Adrenal gland (tissue), 19 donors: ENCODE measurements at places on chromosomes 5 and 9. TPM values are rescaled to one million over a fixed set of nuclear protein-coding genes. Genes with fewer than 3 reads are reported as not detected.

DNA sequence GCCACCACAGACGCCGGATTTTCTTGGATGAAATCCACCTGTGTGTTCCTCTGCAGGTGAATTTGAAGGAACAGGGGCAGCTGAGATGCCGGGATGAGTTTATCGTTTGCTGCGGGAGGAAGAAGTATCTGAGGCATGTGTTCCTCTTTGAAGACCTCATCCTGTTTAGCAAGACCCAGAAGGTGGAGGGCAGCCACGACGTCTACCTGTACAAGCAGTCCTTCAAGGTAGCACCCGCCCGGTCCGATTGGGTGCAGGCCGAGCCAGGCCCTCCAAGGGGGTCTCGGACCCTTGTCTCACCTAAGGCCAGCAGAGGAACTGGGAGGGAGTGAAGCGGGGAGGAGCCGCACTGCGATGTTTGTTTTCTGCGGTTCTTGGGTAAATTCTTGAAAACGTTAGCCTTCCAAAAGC, 18.4 kb upstream of the LRRC14B start:
- DNase-seq, result peak; percentile 4

DNA sequence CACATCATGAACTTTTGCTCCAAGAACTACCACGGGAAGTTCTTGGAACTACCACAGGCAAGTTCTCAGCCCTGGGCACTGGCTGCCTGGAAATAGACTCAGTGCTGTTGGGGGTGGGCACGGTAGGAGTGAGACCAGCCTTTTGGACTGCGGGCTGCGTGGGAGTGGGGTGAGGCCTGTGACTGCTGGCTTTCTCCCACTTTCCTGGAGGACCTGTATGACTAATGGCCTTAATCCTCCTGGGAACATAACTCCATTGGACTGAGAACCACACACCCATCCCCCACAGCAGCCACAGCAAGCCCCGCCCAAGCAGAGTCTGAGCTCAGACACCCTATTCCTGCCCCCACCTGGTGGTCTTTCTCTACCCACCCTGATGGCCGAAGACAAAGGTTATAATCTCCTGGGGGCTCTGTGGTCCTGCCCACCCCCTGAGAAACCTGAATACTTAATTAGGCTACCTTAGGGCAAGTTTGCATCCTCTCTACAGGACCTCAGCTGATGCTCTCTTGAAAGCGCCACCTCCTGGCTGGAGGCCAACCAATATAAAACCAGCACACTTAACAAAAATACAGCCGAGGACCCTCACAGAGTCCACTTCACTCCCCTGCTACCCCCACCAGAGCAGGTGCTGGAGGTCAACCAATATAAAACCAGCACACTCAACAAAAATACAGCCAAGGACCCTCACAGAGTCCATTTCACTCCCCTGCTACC, 112.6 kb downstream of the CACNA1B start:
- no peak for DNase-seq

GRCh38 chr9:21680590-21680989, 121.8 kb upstream of the MTAP start:
- DNase-seq, result no peak

GRCh38 chr5:113450929-113451328, 16.1 kb upstream of the TSSK1B start:
- DNase-seq, result no peak

GRCh38 chr9:19130436-19130835, 3.1 kb upstream of the PLIN2 start:
- DNase-seq, result no peak

DNA sequence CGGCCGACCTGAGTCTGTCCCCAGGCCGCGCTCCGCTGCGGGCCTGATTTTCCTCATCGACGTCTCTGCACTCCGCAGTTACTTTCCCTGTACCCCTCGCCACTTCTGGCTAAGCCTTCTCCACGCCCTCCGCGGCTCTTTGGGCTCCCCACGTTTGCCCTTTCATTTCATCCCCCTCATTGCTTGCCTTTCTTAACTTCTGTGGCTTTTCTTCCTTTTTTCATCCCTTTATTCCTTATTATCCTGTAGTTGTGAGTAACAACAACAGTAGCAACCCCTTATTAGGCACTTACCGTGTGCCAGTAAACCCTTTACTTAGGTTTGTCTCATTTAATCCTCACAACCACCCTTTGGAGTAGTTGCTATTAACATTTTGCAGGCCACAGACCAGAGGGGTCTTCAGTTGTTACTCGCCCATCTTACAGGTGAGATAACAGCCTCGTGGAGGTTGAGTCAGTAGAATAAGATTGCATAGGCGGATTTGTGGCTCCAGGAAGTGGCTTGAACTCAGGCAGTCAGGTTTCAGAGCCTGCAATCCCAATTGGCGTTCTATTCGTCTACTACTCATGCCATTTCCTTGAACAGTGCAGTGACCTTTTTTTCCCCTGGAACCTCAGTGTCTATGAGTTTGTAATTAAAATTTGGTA, 724 bp downstream of the TCERG1 start:
- DNase-seq, result no peak

DNA sequence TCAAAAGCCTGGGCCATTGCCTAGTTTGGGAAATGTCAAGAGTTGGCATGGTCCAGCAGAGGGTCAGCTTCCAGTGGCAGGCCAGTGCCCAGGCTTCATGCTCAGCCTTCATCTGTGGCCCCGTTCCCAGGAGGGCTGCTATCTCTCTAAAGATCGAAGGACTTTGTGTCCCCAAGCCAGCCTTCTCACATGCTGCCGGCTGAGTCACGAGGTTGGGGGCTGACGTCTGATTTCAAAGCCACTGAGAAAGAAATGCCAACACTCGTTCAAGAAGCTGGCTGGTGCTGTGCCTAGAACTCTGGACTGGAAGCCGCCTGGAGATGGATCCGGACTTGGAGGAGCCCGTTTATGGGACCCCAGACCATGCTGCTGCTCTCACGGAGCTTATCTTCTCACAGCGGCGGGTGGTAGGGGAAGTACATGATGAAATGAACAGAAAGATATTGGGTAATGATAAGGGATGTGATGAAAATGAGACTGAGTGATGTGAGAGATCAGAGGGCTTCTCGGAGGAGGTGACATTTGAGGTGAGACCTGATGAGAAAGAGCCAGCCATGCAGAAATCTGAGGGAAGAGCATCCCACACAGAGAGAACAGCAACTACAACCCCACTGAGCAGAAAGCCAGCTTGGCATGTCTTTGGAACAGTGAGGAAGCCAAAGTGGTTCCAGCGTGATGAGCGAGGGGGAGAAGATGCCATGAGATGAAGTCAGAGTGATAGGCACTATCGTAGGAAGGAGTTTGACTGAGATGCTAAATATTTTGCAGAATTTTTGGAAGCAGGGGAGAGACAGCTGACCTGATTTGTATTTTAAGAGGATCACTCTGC, 54.9 kb upstream of the BOD1 start:
- peak; percentile 98 for DNase-seq

DNA sequence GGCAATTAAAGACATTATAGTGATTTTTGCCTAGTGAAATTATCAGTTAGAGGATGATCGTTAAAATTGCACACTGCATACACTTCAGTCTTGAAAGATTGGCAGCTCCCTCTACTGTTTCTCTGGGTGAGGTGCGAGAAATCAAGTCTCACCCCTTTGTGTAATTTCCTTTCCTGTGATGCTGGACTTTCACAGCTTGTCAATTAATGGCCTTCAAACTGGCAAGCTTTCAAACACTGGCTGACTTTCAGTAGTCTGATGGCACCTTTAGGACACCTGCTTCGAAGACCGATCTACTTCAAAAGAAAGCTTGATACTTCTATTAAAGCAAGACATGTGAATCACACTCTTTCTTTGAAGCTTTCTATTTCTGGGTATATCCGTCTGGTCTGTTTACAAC, 706.7 kb upstream of the PTPRD start:
- no peak for DNase-seq

- no peak for DNase-seq
These were observed 97.5 kb upstream of the ARAP3 start for GRCh38 chr5:141779503-141779973.

- DNase-seq, result no peak
These were observed 27.7 kb downstream of the NSG2 start for GRCh38 chr5:174073122-174073660.

- no peak for DNase-seq
These were observed 67.2 kb downstream of the PSD2 start for GRCh38 chr5:139862803-139863202.

- DNase-seq, result peak; percentile 80
These were observed 92.9 kb upstream of the MTAP start for GRCh38 chr9:21709464-21710058.

- DNase-seq, result no peak
These were observed 12.7 kb downstream of the GLIPR2 start for GRCh38 chr9:36149197-36149596.

GRCh38 chr5:73633060-73633459, 7.1 kb downstream of the ARHGEF28 start:
- DNase-seq, result no peak

DNA sequence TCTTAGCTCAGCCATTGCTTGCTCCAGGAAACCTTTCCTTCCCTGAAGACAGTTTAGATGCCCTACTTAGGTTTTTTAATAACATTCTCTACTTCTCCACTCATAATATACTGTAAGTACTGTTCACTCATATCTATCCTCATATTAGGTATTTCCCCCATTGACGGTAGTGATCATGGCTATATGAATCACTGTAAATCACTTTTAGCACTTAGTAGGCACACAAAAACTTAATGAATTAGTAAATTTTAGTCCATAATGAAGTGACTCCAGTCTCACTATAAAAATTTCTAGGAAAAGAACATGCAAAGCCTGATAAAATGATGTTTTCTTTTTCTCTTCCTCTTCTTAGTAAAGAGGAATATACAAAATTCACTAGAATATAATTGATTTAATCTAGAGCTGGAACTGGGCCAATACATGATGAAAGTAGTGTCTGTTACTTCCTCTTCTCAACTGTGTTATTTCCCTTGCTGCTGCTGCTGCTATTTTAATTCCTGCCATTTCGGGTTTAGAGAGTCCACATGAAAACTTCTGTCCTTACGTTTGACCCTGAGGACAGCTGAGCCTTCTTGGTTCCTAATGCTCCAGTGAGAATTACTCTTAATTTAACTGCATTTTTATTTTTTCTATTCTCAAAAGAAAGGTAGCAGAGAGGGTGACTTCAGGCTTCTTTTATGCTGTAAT, 73.5 kb downstream of the LNPEP start:
- DNase-seq, result no peak

DNA sequence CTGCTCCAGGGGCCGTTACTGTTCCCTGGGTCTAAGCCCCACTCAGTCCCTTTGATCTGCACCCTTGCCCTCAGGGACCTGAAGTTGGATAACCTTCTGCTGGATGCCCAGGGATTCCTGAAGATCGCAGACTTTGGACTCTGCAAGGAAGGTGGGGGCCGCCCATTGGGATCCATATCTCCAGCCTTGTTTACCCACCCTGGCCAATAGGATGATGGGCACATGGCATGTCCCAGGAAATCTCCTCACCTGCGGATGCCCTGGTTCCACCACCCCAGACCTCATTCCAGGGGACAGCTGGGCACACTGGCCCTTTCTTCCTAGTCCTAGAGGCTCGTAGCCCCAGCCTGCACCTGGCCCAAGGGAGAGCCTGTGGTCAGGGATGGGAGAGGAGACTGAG, 5.5 kb downstream of the ZDHHC12 start:
- DNase-seq, result no peak

GRCh38 chr5:128011339-128011738, 72.2 kb upstream of the SLC12A2 start:
- DNase-seq, result no peak

DNA sequence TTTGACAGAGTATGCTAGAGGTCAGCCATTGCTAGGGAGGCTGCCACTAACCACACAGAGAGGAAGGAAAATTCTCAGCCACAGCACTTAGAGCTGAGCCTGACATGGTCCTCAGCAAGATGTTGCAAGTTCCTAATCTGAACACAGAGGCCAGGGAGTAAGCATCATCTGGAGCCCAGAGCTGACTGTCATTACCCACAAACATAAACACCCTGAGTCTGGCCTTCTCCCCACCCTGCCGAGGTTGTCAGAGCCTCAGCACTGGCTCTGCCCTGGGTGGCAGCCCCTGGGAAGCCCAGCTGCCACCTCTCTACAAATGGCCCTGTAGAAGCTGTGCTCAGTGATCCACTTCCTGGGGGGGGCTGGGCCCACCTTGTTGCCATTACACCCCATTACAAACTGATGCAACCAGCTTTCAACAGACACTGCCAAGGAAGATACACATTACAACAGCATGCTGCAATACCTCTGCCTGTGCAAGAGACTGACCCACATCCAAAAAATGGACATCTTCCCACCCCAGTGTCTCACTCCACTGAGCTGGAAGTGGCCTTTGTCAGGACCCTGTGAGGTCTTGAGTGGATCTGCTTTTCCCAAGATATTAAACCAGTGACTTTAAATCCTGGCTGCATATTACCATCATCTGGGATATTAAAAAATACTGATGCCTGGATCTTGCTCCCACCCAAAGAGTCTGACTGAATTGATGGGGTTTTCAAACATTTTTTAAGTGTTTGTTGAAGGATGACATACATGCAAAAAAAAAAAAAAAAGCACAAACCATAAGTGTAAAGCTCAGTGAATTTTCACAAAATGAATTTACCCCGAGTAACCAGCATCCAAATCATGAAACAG, 33.0 kb downstream of the IRF1 start:
- no peak for DNase-seq

GRCh38 chr5:17184588-17184987, 32.8 kb upstream of the BASP1 start:
- no peak for DNase-seq

DNA sequence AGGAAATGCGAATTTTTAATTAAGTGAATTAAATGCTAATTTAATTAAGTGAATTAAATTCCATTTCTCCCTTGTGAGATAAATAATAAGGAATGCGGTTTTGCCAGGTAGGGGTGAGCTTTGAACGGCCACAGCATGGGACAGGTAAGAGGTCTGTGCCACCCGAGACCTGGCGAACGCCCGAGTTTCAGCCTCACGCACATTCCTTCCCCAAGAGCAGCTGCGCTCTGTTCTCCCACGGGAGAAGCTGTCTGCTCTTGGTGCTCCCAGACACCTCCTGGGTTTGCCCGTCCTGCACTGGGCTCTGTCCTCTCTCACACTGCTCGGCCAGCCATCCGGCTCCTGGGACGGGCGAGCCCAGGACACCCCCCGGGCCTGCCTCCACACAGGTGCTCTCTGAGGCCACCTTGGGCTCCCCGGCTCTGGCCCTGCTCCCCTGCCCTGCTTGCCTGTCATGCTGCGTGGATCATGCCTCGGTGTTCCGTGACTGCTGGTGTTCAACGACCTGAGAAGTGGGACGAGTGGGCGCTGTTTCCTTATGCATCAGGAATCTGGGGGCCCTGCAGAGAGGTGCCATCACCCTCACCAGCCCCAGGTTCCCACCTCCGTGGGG, 13.7 kb upstream of the CAMSAP1 start:
- DNase-seq, result no peak

- peak; percentile 47 for DNase-seq
These were observed 505 bp downstream of the CREB3 start for GRCh38 chr9:35732800-35733541.

- no peak for DNase-seq
These were observed 286.7 kb downstream of the TLE4 start for GRCh38 chr9:79858508-79858907.

- DNase-seq, result no peak
These were observed 238.5 kb upstream of the FBXL7 start for GRCh38 chr5:15261269-15261995.

GRCh38 chr5:96292582-96293247, 140.3 kb downstream of the PCSK1 start:
- DNase-seq, result no peak

S100Z gene
- 2.8 TPM for total RNA-seq

QRFP gene
- not detected for total RNA-seq

CDC20B gene
- not detected for total RNA-seq

SEMA6A gene
- 135 TPM for total RNA-seq

LHX3 gene
- not detected for total RNA-seq

ZNF484 gene
- 5.7 TPM for total RNA-seq

PLEKHG4B gene
- total RNA-seq, result 0.19 TPM

HK3 gene
- total RNA-seq, result 22.4 TPM

C5orf24 gene
- total RNA-seq, result 68.2 TPM

GADD45G gene
- 45.2 TPM for total RNA-seq

CARTPT gene
- 0.74 TPM for total RNA-seq
